ENCODE measurements at places on chromosomes 5 and 9.

DNA sequence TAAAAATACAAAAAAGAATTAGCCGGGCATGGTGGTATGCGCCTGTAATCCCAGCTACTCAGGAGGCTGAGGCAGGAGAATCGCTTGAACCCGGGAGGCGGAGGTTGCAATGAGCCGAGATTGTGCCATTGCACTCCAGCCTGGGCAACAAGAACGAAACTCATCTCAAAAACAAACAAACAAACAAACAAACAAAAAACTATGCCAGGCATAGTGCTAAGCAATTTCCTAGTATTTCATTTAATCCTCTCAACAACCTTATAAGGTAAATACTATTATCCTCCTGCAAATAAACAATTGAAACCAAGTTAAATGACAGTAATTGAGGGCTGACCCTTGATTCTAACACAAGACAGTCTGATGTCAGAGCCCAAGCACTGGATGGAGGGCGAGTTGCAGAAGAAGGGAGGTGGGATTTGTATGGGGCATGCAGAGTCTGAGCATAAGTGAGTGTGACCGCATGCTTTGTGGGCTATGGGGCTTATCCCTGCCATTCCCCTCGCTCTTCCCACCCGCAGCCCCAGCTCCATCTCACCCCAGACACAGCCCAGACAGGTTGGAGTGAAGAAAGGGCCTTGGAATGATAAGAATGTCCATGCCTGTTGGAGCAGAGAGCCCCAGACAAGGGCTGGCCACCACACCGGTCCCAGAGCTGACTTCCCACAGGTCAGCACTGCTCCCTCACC is 24.3 kb upstream of the RPS14 start:
- no peak for DNase-seq

- no peak for DNase-seq
These were observed 13.2 kb downstream of the MRPL41 start for GRCh38 chr9:137564817-137565411.

DNA sequence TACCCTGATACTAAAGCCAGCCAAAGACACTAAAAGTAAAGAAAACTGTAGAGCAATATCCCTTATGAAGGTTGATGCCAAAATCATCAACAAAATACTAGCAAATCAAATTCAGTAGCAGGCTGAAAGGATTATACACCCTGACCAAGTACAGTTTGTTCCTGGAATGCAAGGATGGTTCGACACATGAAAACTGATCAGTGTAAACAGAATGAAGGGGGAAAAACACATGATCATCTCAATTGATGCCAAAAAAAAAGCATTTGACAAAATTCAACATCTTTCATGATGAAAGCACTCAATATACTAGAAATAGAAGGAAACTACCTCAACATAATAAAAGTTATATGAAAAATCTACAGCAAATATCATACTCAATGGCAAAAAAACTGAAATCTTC is 43.5 kb upstream of the LRRC14B start:
- DNase-seq = no peak

DNA sequence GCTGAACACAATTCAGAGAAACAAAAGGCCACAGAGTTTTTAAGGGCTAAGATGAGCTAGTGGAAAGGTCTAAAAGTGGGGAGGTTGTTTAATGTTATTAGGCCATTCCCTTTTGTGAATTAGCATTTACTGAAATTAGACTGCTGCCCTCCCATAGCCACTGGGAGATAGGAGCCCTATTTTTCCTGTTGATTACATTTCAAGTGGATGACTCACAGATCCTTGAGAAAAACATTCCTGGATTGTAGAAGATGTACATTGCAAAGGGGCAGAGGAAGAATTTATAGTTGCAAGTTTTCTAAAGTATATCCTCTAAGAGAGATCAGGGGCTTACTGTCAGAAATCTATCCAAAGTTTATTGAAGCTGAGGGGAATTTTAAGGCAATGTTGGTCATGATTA is 367.1 kb upstream of the IZUMO3 start:
- no peak for DNase-seq

DNA sequence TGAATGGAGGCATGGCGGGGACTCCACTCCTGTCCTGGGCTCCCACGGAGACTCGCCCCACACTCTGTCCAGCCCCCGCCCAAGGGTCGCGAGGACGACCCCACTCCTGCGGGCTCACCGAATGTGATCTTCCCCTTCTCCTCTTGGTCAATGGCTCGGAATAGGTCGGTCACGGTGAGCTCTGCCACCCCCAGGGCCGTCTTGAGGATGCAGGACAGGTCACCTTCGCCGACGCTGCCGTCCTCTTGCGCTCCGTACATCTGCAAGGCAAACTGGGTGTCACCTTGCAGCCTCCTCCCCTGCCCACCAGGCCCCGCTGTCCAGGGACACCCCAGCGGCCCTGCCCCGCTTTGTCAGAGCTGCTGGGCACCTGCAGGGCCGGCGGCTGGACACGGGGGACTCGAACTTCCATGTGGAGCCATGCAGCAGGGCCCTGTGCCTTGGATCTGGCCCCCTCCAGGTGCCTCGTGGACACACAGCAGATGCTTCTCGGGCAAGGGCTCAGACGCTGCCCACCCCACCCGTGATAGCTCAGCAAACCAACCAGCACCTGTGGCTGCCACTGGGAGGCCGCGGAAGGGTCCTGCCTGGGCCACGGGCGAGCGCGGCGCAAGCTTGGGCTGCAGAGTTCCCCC is 21.5 kb upstream of the SLC6A3 start:
- no peak for DNase-seq

DNA sequence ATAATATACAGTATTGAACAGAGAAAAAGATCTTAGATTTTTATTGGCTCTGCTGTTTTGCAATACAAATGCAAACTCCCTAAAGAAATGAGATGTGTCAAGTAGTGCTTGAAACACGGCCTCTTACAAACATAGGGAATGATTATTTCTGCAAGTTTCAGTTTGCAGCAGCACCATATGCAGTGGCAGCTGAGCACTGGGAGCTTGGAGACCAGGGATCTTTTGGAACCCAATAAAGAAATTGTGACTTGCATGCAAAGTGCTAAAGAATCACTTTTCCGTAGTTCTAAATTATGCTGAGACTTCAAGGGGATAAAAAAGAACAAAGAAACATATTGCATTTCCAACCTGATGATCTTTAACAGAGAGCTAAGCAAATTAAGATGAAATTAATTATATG is 674.6 kb upstream of the ZNF608 start:
- no peak for DNase-seq

DNA sequence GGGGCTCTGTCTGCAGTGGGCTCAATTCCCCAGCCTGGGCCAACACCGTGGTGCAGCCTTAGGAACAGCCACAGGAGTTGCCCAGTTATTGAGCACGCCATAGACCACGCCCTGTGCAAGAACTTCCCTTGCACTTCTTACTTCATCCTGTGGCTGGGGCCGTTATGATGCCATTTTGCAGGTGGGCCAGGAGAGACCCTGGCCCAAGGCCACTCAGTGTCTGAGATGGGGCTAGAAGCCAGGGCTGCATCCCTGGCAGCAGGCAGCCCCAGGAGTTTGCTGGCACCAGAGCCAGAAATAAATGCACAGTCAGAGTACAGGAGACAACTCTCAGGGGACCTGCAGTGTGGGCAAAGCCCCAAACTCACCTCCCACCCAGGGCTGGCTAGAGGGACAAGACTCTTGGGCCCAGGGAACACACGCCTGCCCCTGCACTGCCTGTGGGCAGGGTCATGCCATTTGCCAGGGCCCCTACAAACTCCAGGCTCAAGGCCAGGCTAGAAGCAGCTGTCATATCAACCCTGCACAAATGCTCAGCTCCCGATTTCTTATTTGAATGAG is 6.7 kb downstream of the CORO2A start:
- DNase-seq = no peak

DNA sequence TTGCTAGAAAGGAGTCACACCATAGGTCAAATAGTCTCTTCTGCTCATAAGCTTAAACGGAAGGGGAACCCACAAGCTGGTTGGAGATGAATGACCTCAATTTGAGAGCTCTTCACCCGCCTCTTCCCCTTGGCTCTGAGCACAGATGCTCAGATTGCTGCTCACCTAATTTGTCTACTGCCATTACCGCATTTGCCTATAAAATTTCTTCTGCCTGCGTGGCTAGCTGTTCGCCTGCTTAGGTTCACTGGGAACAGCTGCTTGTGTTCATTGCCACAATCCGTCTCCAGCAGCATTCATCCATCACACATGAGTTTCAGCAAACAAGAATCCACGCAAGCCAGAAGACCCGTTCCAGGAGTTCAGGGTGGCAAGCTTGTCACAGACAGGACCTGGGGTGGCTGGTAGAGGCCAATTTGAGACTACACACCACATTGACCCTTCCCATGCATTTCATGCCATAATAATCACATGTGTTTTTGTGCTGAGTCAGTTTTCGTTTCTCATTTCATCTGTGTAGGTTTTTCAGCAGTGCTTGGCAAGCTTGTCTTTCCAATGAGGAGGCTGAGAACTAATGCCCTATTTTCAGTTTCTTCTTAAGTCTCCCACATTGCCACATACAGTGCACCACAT is 50.2 kb upstream of the DNAH5 start:
- DNase-seq = no peak

DNA sequence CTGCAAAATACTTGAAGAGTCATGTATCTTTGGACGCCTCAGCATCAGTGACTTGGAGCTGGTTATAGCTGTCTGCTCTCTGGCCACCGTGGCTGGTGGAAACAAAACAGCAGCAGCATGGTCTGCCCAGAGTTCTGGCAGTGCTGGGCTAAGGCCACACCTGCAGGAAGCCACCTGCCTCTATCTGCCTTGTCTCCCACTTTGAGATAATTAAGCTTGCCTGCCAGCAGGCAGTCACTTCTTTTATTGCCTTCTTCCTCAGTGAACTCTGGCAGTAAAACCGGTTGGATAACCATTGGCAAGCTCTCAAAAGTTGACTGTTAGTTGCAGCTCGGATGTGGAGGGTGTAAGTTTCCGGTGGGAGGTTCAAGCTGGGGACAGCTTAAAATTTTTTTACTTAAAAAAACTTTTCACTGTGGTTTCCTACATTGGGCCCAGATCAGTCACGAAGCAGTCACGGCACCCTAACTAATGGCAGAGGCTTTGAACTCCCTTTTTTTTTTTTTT is 4.9 kb downstream of the SMIM3 start:
- peak; percentile 66 for DNase-seq

DNA sequence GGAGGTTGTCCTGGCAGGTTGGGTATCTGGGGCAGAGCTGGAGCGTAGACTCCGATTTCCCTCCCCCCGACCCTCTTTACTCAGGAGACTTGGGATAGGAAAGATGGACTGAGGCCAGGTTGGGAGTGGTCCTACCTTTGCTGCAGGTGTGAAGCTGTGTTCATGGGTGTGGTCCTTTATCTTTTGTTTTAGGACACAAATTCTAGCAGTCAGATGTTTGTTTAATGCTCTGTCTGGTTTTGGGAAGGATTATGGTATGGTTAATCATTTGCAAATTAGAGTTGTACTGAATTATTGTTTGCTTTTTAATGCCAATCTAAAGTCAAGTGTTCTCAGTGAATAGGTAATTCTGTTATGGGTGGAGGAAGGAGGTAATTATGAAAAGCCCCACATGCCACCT is 14.1 kb upstream of the FAM120AOS start:
- no peak for DNase-seq

GRCh38 chr9:116550696-116551436 is 136.2 kb upstream of the TRIM32 start:
- DNase-seq = no peak

- no peak for DNase-seq
These were observed 363.9 kb upstream of the SEMA6A start for GRCh38 chr5:116938488-116938887.

GRCh38 chr5:151902215-151902614 is 22.4 kb downstream of the GLRA1 start:
- no peak for DNase-seq

- DNase-seq = no peak
These were observed 53.0 kb downstream of the SPOCK1 start for GRCh38 chr5:137446151-137446550.

- no peak for DNase-seq
These were observed 215.2 kb upstream of the ELAVL2 start for GRCh38 chr9:24041160-24041690.

GRCh38 chr5:17720071-17720470 is 85.8 kb downstream of the TAF11L14 start:
- no peak for DNase-seq

GRCh38 chr5:168674893-168675482 is 95.8 kb upstream of the PANK3 start:
- no peak for DNase-seq

- no peak for DNase-seq
These were observed 78.6 kb downstream of the PTPN3 start for GRCh38 chr9:109419531-109419930.

DNA sequence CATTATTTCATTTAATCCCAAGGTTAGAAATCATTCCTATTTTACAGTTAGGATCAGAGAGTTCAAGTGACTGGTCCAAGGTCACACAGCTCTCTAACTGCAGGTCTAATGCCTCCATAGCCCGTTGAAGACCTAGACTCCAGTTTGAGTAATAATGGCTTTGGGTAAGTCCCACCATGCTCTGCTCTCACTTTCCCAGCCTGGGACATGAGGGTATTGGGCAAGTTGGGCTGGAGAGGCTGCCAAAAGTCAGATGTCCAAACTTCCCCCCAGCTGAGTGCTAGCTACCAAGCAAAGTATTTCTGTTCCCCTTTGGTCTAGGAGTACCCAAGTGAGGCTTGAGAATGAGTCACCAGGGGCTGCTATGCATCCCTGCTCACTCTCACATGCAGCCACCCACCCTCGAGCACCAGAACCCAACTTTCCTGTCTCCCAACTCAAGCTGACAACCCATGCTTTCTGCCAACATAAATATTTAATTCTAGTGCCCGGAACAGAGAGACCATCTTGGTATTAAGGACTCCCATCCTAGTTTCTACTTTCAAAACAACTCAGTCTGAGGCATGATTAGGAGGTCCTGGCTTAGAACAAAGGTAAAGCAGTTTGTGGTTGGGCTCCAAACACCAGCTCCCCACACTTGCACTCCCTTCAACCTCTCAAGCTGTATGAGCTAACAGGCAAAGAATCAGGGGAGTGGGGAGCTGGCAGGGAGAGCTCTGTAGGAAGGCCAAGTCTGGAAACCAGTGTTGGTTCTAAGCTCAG is 236.5 kb upstream of the TRIM32 start:
- no peak for DNase-seq

- DNase-seq = no peak
These were observed 41.7 kb upstream of the HSD17B4 start for GRCh38 chr5:119410448-119411159.

DNA sequence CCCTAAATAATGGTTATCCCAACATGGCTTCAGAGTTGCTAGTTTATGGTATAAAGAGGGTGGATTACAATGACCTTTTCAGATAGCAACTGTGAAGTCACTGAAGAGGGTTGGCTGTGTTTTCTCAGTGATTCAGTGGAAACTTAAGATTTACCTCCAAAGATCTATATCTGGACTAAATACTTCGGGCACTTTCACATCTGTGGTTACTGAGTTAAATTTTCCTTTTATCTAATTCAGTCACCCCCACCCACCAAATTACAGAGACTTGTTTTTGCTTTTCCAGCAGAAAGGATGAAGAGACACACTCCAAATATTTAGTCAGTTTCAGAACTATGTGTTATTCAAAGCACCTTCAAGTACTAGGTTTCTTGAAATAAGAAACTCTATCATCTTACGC is 573.2 kb downstream of the CCDC171 start:
- DNase-seq = no peak

- DNase-seq = no peak
These were observed 517 bp downstream of the KCNN2 start for GRCh38 chr5:114362197-114362976.

- no peak for DNase-seq
These were observed 615.0 kb upstream of the CHD1 start for GRCh38 chr5:99543841-99544240.

- DNase-seq = no peak
These were observed 44.7 kb upstream of the NKD2 start for GRCh38 chr5:963673-964531.
